ENCODE measurements at places on chromosomes 6 and 20.
A peak's percentile ranks its signal among the peaks of the same experiment; 100 is the strongest.

DNA sequence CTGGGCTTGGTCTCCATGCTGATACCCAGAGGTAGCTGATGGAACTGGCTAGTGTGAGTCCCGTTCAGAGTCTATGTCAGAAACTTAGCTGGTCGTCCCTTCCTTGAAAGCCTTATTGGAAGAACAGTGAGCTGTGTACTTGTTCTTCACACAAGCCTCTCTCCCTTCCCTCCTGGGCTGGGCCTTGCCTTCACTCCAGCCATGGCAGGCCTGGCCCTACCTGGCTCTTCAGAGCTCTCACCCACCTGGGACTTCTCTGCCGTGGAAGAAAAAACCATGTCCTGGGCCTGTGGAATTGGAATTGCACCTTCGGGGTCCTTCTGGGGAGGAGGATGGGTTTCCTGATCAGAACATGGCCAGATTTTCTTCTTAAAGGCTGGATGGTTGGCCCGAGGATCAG, 20.3 kb upstream of the ZNF831 start:
- DNase-seq: no peak

DNA sequence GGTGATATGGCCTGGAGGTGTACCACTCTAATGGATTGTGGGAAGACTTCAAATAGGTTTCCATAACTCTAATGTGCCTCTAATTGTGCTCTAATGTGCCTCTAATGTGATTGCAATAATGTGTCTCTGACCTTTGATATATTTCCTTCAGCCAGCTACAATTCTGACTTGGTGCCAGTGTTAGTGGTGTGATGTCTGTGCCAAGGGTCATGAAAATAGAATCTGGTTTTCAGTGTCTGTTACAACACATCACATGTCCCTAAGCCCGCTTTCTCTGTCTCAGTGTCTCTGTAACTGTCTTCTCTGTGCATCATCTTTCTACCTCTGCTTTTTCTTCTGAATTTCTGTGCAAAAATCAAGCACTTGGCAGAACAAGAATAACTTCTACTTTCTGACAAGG, 77.2 kb upstream of the ECI2 start:
- DNase-seq: no peak

- DNase-seq: no peak
Observed at GRCh38 chr6:168794491-168794890, 353.5 kb downstream of the SMOC2 start.

DNA sequence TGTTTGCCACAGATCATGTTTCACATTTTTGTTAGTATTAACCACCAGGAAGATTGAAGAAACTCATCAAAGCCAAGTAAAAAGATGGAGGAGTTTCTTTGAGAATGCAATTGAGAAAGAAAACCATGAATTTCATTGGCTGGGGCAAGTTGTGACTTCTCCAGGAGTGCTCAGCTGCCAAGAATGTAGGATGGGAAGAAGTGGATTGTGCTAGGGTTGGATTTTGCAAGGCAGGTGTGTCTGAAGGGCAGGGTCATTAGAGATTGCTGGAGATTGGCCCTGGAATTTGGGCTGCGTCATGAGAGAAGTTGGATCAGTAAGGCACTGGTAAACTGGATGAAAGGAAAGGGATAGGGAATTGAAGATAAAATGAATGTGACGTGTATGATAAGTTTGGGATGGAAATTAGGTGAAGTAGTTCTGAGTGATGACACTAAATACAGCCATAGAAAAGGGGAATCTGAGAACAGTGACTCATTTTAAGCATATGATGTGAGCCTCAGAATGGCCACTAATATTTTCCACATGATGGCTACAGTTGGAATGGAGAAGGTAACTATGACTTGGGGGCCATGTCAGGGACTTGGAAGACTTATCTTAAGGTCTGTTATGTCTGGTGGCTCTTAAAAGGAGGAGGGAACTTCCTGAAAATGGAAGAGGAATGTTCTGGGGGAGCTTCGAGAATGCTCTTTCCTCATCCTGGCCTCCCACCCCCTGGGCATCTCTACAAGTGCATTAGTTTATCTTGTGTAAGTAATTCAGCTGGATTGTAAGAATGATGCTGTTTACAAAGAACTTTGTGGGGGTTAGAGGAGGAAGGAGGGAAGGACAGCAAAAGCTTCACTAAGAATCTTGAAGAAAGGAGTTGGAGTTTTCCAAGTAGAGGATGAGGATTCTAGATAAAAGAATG, 27.8 kb upstream of the ERVFRD-1 start:
- DNase-seq: no peak

- no peak for DNase-seq
Observed at GRCh38 chr6:49151957-49152356, 311.1 kb downstream of the MMUT start.

- no peak for DNase-seq
Observed at GRCh38 chr6:5763871-5764270, 242.9 kb downstream of the NRN1 start.

DNA sequence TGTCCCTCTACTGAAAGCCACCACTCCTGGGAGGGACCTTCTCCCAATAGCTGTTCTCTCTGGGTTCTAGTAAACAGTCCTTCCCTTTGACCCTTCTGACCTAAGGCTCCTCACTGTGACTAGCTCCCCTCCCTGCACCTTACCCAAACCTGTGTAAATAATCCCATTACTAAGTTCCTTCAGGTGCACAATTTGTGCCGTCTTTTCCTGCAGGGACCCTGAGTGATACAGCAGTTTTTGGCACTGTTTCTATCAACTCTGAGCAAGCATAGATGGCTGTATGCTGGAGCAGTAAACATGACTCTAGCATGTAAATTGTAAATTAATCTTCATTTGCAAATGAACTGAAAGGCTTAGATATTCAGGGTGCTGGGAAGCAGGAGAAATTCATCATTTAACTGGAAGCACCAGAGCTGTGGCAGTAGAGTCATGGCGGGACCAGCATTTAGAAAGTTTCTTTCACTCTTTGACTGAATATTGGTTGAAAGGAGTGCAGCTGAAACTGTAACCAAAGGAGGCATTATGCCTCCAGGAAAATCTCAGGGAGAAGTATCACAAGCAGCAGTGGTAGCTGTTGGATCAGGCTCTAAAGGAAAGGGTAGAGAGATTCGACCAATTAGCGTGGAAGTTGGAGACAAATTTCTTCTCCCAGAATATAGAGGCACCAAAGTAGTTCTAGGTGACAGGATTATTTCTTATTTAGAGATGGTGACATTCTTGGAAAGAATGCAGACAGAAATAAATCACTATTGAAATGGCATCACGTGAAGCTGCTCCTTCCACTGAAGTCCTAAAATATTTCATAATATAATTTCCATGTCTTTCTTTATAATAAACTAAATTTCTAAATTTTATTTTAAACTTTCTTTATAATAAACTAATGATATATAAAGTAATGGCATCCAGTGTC, 117.8 kb downstream of the TCP11 start:
- no peak for DNase-seq

DNA sequence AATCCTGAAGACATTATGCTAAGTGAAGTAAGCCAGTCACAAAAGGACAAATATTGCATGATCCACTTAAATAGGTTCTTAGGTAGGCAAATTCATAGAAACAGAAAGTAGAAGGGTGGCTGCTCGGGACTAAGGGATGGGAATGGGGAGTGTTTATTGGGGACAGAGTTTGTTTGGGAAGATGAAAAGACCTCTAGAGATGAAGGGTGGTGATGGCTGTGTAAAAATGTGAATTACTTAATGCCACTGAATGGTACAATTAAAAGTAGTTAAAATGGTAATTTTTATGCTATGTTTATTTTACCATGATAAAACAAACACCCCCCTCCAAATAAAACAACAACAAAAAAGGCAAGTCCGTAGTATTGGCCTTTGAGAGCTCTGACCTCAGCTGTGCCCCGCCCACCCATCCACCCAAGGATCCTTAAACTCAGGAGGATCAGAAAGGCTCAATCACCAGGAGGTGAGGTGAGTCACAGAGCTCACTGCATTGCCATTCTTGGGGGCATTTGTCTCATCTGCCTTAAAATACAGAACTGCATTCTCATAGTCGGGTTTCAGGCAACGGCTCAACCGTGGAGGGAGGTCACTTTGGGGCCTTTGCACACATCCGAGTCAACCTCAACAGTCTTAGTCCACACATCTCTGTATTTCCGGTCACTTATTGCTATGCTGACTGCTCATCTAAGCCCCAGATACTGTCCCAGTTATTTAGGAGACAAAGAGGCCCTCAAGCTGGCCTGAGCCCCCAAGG, 96.7 kb downstream of the SLC22A23 start:
- DNase-seq: no peak

GRCh38 chr20:5078399-5078958, 41.3 kb downstream of the PCNA start:
- DNase-seq: no peak

DNA sequence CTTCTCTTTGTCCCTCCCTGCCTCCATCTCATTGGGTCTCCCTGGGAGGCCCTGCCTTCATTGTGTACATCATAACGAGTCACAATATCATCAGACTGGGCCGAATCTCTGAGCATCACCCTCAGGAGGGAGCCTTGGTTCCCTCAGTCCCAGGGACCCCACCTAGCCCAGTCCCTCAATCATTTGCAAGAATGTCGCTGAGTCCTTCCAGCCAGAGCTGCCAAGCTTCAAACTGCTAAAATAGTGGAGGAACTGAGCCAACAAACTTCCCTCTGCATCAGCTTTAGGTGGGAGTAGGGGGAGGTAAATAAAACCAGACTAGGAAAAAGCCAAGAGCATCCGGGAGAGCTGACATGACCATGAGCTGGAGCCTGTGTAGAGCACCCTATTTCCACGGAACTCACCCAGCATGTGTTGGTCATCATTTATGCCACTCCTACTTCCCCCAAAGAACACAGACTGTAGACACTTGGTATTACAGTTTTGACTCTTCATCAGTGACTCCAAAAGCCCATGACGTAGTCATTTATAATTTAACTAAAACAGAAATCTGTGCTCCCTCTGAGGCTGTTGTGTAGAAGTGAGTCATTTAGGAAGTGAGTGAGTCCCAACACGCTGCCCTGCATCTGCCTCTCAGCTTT, 28.8 kb upstream of the IL17A start:
- DNase-seq: no peak

DNA sequence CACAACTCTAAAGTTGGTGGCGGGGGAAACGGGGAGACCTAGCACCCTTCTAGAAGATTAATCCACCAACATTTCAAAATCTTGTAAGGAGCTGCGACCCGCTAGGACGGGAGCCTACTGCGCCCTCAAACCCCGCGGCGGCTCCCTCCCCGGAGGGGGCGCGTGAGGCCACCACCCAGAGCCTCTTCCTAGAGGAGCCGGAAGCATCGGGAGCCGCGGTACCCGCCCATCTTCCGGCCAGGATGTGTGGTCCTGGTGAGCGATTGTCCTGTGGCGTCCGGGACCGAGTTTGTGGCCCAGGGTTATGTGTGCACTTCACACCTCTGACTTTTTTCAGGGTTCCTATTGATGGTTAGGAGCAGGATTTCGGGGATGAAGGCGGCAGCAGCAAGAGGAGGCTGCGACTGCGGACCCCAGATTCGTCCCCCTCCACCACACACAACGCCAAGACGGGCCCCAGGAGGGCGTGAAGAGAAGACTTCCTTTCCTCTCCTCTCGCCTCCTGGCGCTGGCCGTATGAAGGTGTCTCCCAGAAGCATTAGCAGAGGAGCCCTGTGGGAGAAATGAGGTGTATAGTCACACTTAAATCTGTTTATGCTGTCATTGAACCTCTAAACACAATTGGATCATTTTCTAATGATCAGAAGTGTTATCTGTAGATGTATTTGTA, 10.7 kb downstream of the ZNF165 start:
- DNase-seq: peak; percentile 75

- no peak for DNase-seq
Observed at GRCh38 chr6:5278565-5279120, 17.3 kb downstream of the FARS2 start.

GRCh38 chr6:39948199-39948791, 14.0 kb upstream of the MOCS1 start:
- DNase-seq: no peak

- no peak for DNase-seq
Observed at GRCh38 chr6:11246722-11247121, 14.3 kb upstream of the NEDD9 start.

- DNase-seq: no peak
Observed at GRCh38 chr20:52049001-52049731, 142.4 kb downstream of the ZFP64 start.

DNA sequence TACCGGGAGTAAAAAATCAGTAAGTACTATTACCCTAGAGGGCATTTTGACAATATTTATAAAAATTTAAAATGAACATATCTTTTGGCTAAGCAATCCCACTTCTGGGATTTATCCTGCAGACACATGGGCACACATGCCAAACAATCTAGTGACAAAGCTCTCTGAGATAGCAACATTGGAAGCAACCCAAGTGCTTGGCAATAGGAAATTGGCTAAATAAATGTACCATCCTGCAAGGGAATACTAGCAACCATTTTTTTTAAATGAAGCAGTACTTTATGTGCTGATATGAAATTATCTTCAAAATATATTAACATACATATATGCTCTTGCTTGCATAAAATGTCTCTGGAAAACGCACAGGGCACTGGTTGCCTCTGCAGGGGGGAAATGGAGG, 133.8 kb downstream of the SNX5 start:
- DNase-seq: no peak

DNA sequence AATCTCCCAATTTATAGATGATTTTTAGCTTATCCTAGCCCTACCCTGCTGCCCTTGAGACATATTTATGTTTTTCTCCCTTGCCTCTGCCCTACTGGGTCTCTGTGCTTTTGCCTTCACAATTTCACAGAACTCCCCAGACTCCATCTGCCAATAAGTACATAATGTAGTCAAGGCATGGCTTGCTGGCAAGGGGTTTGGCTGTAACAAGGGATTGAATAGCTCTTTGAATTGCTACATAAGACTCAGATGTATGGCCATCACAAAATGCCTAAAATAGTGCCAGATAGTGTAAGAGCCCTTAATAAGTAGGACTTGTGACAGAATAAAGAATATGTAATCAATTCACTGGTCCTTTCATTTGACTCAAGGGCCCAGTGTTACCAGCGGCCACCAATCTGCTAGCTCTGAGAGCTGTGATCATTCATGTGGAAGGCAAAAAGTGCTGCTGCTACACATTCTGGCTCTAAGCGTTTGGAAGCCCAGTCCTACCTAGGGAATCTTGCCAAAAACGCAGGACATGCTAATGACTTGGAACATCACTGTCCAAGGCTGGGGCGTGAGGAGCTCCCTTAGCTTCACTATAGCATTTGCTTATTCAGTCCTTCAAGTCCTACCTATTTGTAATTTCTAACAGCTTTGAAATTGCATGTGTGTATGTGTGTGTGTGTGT, 20.5 kb downstream of the CLVS2 start:
- no peak for DNase-seq

- no peak for DNase-seq
Observed at GRCh38 chr6:436308-437036, 44.9 kb downstream of the IRF4 start.

DNA sequence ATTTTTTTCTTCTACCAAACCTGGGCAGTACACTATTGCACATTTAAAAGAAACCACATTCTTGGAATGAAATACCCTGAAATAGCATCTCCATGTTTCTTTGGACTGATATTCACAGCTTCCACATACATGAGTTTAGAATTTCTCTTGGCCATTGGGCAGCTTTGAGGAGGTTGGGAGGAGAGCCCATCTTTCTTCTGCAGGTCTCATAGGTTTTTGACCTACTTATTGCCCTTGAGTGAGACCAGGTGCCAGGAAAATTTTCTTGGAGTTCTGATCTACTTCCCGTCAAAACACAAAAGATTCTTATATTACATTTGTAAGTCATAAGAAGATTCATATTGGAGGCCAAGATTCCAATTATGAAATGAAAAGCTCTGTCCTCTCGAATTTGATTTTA, 212.0 kb downstream of the IBTK start:
- DNase-seq: no peak

- DNase-seq: no peak
Observed at GRCh38 chr6:73878403-73878802, 182.4 kb downstream of the CD109 start.

Data from BE2C (cell line).